ENCODE measurements at places on chromosomes 1 and 21.

DNA sequence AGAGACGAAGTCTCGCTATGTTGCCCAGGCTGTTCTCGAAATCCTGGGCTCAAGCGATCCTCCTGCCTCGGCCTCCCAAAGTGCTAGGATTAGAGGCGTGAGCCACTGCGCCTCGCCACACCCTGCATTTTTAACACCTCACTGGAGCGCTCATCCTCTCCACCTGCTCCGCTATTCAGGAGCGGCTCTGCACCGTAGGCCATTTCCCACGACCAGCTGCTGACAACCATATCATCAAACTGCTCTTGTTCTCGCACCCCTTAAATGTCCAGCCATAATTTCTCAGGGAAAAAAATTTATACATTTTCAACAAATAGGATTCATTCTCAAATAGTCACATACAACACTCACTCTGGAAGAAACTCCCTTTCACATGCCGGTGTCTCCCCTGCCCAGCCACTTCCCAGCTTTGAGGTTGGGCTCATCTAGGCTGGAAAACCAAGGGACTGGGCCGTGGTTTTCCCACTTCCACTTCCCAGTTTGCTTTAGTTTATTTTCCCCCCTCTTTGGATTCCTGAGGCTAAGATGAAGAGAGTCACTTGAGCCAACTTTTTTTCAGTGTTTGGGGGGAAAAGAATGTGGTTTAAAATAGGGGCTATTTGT is 639 bp upstream of the IPO9 start:
- no peak for DNase-seq

GRCh38 chr1:94773296-94773809 is 46.8 kb upstream of the SLC44A3 start:
- DNase-seq = no peak

- DNase-seq = no peak
Measured at GRCh38 chr21:36477559-36477958, 2.4 kb downstream of the CLDN14 start.

DNA sequence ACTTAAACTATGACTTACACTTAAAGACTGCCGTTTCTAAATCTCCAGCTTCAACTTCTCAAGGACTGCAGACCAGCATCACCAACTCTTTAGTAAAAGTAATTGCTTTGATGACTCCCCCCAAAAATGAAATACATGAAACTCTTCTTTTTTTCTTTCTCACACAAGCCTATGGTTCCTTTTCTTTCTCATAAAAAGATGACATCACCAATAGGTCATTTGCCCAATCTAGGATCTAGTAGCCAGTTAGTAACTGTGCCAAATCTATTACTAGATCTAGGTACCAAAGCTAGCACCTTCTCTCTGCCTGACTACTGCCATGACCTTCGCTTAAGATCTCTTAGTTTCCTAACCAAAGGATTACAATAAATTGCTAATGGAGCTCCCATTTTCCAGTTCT is 1266.0 kb upstream of the ADGRL4 start:
- no peak for DNase-seq

DNA sequence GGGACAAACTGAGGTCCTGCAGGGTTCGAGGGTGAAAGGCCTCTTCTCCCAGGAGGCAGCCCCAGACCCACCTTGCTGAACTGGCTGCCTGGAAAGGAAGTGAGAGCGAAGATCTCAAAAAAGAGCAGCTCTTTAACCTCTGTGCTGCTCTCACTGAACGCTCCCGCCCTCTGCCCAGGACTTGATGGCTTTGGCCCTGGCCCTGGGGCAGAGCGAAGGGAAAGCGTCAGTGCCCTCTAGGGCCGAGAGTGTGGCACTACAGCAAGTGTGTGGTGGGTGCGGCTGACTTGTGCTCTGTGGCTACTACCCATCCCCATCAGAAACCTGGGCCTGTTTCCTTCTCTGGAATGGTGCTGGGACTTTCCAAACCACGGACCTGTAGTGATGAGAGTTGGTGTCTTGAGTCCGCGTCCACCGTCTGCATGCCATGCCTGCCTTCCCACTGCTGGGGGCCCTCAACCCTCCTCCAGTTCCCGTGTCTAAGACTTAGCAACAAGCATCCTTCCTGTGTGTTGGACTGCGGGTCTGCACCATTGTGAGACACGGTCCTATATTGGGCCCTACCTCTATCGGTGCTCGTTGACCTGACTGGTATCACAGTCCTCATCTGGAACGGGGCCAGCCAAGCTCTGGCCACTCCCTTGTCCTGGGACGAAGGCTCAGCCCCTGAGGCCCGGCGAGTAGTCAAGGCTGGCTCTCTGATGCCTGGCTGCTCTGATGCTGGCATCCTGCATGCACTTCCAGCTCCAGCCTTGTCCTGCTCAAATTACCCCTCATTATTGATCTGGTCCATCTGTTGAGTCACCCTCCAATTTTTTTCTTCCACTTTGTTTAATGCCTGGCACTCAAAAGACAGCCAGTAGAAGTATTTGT is 180.3 kb downstream of the DISC1 start:
- DNase-seq = no peak

- DNase-seq = no peak
Measured at GRCh38 chr1:180217006-180217405, 13.1 kb upstream of the LHX4 start.

GRCh38 chr21:30924146-30924700 is 42.8 kb upstream of the KRTAP11-1 start:
- no peak for DNase-seq

DNA sequence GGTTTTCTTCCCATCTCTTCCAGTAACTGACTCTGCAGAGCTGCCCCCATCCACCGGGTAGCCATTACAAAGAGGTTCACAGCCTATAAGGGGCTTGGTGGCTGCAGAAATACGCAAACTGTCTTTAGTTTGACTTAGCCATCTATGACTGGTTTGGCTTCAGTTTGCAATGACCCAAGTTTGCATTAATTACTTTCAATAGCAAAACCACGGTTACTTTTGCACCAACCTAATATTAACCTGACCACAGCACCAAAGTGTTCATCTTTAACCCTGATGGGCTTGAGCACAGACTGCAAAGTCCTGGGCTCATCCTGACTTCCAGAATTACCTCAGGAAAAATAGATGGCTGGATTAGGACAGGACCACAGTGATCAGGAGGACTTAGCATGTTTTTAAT is 2.2 kb upstream of the HAO2 start:
- DNase-seq = no peak

DNA sequence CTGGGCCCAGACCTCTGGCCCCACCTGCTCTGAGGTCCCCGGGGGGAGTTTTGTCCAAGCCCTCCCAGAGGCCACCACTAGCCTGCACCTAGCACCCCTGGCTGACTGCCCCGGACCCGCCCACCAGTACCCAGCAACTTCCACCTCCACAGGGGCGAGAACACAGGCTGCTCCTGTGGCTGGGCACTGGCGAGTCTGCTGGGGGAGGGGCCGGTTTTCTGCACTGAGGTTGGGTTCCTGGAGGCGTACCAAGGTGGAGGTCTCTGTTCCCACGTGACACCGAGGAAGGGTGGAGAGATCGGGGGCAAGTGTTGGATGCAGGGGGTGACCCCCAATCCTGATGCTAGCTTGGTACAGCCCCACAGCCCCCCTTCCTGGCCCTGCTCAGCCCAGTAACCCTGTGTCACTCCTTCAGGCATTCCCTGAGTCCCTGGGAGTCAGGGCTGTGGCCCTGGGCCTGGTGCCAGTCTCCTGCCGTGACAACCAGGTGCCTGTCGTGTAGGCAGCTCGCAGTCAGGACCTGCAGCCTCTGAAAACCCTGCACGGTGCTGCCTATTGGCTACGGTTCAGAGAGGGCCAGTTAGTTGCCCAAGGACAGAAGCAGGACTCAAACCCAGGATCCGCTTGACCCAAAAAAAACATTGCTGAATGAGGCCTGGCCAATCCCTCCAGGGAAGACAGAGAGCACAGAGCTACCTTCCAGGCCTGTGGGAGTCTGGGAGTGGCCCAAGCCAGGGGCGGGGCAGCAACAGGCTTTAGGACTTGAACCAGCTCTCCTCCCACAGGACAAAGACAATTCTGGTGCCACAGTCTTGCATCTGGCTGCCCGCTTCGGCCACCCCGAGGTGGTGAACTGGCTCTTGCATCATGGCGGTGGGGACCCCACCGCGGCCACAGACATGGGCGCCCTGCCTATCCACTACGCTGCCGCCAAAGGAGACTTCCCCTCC is 3.1 kb downstream of the ESPN start:
- no peak for DNase-seq

DNA sequence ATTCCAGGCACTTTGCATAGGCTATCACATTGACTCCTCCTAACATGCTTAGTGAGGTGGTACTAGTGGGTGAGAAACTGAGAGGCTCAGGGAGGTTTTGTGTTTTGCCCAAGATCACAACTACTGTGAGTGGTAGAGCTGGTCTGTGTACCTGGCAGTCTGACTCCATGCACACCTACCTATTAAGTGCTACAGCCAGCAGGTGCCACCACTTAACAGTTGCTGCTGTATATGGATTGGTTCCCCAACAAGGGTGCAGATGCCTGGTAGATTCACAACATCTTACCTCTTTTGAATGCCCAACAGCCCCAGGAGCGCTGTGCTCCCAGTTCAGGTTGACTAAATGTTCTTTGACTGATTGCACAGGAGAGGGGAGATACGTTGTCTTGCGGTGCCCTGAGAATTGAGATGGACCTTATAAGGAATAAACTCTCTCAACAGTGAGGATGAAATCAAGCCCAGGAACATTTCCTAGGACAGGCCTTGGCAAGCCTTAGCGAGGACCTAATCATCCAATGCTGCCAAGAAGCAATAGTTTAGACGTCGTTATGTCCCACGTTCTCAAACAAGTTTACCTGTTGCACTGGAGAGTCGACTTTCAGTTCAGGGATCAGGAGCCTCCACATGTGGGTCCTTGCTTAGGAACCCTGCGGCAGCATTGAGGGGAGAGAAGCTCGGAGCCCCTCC is 78.9 kb upstream of the F3 start:
- no peak for DNase-seq

DNA sequence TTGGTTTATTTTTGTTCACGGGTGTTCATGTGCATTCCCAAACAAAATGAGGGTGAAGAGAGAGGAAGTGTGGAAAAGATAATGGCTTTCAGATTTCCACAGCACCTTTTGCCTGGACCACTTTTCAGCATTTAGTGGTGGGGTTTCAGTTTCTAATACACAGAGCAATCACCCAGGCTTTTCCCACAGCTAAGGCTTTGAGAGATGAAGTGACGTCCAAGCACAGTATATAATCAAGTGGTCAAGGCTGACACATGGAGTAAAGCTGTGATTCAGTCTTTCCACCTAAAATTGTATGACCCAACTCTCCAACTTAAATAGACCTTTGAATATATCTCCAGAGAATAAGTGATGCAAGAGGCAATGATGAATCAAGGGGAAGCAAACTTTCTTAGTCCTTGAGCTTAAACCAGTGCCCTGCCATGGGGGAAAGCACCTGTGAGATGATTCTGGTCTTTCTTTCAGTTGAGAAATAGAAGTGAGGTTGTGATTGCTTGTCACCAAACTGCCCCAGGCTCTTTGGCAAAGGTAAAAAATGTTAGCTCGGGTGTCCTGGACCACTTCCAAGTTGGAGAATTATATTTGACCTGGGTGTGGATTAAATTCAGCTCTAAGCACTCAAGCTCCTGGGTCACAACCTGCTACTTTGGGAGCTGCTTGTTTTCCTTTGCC is 2.4 kb upstream of the PIK3R3 start:
- no peak for DNase-seq

GRCh38 chr1:118485757-118486156 is 300.7 kb upstream of the SPAG17 start:
- no peak for DNase-seq

DNA sequence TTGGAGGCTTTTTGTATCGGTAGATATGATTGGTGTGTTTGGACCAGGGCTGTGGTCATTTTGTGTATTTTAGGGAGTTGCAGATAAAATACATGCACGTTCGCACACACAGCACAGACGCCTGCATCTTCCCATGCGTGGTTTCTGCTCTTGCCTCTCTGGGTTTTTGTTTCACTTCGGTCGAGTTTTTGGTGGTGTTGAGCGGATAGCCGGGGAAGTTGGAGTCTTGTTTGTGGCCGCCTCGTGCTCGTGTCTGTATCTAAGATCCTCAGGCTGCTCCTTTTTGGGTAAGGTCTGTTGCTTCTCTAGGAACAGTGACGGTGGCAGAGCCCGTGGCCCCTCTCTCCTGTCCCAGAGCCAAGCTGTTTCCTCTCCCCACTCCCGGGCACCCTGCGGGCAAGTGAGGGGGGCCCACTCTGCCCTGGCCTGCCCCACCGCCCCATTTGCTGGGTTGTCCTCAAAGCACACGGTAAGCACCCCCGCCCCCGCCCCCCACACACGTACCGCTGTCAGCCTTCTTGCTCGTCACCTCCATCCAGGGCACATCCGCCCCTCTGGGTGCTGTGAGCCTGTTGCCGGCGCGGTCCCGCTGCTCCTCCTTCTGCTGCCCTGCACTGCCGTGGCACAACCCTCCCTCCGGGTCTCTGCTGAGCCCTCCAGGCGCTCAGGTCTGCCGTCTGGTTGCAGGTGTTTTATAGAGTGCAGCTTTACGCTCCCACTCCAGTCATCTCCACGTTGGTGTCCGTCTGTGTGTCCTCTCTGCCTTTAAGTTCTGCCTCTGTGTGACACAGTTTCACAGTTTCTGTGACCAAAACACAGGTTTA is 51.9 kb downstream of the AGPAT3 start:
- no peak for DNase-seq

DNA sequence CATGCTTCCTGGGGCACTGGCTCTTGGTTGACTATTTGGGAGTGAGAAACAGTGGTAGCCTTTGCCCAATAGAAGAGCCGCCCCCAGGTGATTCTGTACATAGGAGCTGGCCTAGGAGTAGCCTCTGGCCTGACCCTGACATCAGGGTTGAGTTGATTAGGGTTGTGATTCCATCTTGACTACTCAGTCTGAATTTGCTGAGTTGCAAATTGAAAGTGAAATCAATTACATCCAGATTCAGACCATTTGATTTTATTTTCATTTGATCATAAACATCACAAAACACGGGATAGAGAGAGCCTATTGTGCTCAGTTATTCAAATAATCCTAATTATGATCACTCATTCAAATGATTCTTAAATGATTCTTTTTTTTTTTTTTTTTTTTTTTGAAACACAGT is 253.2 kb downstream of the KIF26B start:
- no peak for DNase-seq

GRCh38 chr1:208187499-208188041 is 56.6 kb downstream of the PLXNA2 start:
- no peak for DNase-seq

- DNase-seq = no peak
Measured at GRCh38 chr21:31964692-31965091, 91.9 kb downstream of the HUNK start.

GRCh38 chr1:23449958-23450357 is 25.4 kb upstream of the TCEA3 start:
- no peak for DNase-seq

DNA sequence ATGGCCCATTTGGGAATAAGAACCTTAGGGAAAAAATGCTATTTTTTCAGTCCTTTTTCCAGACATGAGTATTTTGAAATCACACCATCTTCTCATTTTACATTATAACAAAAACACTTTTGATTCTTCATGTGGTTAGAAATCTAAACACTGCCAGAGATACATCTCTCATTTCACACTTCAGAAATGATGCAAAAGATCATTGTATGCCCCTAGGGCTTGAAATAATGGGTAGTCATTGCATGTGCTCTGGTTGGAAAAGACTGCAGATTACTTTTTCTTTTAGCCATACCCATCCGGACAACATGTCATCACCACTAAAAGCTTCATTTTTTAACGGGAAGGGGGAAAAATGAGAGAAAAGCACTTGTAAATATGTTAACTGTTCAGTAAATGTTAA is 1152.2 kb upstream of the ADGRL4 start:
- DNase-seq = no peak

Data from activated naive CD8-positive, alpha-beta T cell treated with anti-CD3 and anti-CD28 coated beads, Interleukin-2, amount 50 U/mL, for 16 hours (primary cell).